GM12891 (cell line): ENCODE measurements at places on chromosomes 7 and 10.

DNA sequence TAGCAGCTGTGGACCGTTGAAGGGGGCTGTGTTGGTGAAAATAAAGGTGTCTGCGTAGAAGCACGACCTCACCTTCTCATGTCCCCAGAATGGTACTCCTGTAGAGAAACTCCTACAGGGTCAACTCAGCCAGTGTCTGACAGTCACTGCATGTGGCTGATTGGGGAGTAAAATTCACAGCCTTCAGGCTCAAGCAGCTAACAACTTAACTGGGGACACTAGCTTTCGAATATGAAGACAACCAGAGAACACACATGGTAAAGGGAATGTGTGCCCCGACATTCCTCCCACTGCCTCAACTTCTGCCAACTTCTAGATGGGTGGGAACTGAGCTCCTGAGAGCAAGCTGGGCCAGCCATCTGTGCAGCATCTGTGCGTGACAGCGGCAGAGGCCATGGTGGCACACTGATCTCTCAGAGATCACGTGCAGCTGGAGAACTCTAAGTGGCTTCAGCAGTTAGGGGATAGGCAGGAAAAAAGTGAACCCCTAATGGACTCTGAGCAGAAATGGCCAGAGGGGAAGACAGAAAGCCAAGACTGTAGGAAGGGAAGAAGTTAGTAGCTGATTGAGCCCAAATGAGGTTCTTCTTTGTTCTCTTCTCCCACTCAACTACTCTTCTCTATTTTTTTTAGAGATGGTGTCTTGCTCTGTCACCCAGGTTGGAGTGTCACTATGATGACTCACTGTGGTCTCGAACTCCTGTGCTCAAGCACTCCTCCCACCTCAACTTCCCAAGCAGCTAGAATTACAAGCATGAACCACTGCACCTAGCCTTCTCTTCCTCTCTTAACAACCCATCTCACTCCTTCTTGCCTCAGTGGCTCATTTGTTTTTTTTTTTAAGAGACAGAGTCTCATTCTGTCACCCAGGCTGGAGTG lies 280.8 kb downstream of the ZEB1 start:
- DNase-seq = no peak

DNA sequence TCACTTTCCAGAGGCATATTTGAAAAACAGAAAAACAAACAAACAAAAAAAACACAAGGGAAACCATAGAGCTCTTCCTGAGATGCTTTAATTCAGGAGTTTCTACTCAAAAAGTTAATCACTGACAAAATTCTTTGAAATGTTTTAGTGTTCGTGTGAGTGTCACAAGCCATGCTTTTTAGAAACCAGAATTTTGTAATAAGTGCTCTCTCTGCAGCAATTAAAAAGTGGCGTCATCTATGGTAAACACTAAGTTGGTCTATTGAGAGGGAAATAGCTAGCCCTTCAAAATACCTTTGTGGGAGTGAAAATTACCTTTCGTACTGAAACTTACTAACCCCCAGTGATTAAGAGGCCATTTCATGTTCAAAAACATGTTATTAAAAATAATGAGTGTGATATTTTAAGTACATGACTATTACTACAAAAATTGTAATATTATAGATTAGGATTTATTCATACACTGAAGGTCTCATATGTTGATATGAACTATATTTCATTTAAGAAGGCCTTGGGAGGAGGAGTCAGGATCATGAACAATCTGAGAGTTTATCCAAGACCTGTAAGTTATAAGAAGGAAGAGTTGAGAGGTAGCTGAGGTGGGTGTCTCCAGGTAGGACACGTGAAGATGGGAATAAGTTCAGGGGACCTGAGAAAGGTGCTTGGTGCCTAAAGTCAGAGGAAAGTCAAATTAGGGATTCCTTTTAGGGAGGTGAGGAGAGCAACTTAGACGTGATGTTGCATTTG lies 94.6 kb downstream of the PPP1R9A start:
- no peak for DNase-seq

DNA sequence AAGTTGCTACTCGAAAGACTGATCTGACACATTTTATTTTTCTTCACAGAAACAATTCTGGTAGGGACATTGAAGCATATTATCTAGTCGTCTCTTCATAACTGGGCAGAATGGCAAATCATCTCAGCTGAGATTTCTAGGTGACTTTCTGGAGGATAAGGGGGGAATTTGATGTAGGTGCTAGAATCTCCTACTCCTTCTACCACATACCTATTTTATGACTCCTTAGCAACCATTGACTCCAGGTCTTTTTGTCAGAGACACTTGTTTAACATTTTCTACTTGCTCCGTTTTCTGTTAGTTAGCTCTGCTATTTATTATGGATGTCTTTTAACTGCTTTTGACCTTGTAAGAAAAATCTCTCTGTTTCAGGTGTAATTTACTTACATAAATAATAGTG lies 380.9 kb upstream of the SEMA3C start:
- DNase-seq = no peak

DNA sequence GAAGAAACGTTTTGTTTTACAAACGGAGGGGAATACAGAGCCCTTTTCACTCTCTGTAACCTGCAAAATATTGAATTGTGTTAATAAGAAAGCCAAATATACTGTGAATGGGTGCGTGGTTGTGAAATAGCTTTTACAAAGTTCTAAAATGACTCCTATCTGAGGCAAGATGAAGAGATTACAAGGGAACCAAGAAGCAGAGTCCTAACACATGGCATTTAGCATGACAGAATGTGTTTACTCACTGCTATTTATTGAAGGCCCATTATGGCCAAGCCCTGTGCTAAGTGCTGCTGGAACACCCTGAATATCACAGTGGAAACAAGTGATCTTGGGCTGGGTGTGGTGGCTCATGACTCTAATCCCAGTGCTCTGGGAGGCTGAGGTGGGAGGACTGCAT lies 12.9 kb downstream of the JCAD start:
- DNase-seq = no peak

DNA sequence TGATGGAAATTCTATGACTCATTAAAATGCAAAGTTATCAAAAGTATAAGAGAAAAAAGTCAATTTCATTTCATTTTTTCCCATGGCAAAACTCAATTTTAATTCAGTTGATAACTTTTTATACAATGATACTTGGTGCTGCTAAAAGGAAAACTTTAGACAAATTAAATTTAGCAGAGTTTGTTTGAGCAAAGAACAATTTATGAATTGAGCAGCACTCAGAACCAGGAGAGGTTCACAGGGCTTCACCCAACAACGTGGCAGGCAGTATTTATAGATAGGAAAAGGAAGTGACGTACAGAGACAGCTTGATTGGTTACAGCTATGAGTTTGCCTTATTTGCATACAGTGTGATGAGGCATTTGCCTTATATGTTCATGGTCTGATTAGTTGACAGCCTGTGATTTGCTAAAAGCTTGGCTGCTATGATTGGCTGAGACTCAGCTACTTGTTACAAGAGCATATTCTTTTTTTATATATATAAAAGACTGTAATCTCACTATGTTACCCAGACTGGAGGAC lies 157.2 kb upstream of the CELF2 start:
- no peak for DNase-seq

DNA sequence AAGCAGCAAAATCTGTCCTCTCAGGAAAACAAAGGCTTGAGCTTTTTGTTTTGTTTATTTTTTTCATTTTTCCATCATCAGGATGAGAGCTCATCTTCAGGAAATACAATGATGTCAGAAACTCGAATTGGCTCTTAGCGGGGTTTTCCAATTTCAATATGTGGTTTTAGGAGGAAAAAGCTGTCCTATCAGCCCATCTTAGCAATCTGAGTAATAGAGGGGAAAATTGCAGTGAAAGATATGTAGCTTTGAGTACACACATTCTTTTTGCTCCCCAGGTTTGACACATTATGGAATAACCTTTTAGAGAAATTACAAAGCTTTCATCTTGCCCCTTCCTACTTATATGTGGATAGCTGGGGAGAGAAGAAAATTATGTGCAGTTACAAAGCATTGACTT lies 113.6 kb upstream of the MYO3A start:
- DNase-seq = no peak

- DNase-seq = peak; percentile 32
These were observed 19.1 kb upstream of the GPAM start for GRCh38 chr10:112202561-112203241.

DNA sequence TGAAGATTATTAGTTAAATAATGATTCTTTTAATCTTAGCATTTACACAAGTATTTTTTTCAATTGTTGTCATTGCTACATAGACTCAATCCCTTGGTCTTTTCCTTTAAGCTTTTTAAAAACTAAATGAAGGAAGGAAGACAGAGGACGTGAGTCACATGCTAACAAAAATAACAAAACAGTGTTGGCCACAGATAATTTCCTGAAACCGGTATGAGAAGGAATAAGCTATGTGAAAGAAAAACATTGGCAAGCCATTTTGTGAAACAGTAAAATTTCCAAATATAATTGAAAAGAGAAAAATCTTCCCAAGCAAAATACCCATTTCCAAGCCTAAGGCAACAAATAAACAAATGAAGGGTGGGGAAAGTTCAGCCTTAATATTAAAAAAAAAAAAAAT lies 223.0 kb downstream of the AHR start:
- DNase-seq = no peak

GRCh38 chr10:73873838-73874215 lies 528 bp downstream of the CAMK2G start:
- DNase-seq = no peak

GRCh38 chr7:43535810-43536585 lies 46.9 kb upstream of the STK17A start:
- DNase-seq = no peak

- DNase-seq = no peak
These were observed 11.2 kb downstream of the SDHAF3 start for GRCh38 chr7:97128736-97129135.

GRCh38 chr7:72028267-72028666 lies 383.9 kb downstream of the CALN1 start:
- no peak for DNase-seq

GRCh38 chr7:31710171-31710570 lies 23.2 kb downstream of the PPP1R17 start:
- DNase-seq = no peak

GRCh38 chr10:121062115-121062514 lies 211.0 kb downstream of the WDR11 start:
- no peak for DNase-seq

DNA sequence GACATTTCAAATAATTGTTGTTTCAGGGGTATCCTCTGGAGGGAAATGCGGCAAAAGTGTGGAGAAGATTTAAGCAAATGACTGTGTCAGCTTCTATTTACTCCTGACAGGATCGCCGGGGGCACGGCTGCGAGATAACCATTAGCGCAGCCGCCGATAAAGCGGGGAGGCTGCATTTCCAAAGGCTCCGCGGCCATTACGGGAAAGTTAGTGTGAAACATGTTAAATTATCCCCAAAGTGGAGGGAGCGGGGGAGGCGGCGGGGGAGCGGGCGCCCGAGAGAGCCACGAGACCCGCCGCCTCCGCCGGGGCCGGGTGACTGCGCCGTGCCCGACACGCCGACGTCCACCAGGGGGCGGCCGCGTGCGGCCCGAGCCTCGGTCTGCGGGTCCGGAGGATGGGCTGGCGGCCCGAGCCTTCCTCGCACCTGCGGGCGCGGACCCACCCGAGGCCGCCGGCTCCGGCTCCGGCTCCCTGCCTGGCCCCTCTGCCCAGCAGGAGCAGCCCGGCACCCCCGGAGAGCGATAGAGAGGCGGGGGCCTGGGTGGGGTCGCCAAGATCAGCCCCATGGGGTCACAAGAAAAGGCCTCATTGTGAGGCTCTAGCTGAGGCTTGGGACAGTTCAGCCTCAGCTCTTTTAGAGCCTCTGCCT lies 74.4 kb upstream of the PAX2 start:
- peak; percentile 85 for DNase-seq

GRCh38 chr7:2921653-2922347 lies 77.7 kb upstream of the GNA12 start:
- DNase-seq = no peak

GRCh38 chr7:50633414-50633710 lies 68.2 kb upstream of the DDC start:
- no peak for DNase-seq

DNA sequence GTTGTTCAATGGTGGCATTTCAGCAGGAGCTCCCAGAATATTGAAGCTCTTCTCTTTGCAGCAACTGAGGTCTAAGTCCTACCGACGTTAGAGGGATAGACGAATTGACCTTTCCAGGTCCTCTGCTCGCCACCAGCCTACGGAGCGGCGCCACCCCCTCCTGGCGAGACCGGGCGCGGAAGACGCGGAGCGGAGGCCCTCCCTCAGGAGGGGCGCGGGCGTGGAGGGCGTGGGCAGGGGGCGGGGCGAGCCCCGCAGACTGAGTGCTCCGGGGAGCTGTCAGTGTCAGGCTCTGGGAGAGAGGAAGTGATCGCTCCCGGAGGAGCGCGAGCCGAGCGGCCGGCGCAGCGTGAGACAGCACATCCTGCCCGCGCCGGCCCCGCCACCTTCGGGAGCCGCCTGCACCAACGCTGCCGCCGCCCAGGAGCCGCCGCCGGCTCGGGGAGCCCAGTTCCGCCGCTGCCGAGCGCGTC lies at the start of gene DYNC1I1:
TSS of gene DYNC1I1 (plus strand) at position 257 of the 473 bp plus-strand sequence. CDS start 32,176 bp downstream, outside the sequence.
- DNase-seq = peak; percentile 51

- DNase-seq = no peak
These were observed 8.7 kb downstream of the ECD start for GRCh38 chr10:73159038-73159648.

- DNase-seq = no peak
These were observed 15.3 kb downstream of the RASGEF1A start for GRCh38 chr10:43251419-43252165.

DNA sequence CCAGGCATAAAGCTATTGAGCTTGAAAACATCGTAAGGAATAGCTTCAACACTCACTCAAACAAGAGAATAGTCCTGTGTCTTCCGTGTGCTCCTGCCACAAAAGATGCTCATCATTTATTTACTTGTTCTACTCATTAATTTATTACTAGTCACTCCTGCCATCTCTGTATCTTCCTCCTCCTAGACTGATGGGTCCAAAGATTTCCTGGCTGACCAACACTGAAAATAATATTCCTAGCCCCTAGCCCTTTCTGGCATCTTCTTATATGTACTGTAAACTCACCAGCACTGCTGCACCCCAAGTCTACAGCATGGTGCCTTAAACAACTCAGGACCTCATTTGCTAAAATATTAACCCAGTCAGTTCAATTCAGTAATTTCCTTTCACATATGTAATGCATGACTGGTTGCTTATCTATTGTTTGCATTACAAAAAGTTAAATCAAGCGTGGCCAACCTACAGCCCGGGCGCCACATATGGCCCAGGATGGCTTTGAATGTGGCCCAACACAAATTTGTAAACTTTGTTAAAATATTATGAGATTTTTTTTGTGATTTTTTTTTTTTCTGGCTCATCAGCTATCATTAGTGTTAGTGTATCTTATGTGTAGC lies 86.7 kb upstream of the GSDME start:
- no peak for DNase-seq

GRCh38 chr7:140267381-140268226 lies 90.8 kb upstream of the KDM7A start:
- no peak for DNase-seq

DNA sequence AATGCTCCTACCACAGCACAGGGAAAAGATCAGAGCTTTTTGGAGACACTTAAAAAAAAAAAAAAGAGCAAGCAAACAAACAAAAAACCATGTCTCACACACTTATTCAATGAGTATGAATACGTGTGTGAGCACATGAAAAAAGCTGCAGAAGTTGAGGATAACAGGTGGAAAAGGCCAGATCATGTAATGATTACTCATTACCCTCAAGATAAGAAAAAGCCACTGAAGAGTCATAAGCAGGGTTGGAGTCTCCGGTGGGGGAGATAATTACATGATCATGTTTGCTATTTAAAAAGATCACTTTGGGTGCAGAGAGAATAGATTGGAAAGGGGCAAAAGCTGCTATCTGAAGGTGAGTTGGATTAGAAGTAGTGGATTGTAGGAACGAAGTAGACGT lies 77.0 kb downstream of the POU6F2 start:
- no peak for DNase-seq

GRCh38 chr10:18229826-18230225 lies 89.6 kb downstream of the CACNB2 start:
- no peak for DNase-seq
